ENCODE measurements at places on chromosomes 5 and 9.

DNA sequence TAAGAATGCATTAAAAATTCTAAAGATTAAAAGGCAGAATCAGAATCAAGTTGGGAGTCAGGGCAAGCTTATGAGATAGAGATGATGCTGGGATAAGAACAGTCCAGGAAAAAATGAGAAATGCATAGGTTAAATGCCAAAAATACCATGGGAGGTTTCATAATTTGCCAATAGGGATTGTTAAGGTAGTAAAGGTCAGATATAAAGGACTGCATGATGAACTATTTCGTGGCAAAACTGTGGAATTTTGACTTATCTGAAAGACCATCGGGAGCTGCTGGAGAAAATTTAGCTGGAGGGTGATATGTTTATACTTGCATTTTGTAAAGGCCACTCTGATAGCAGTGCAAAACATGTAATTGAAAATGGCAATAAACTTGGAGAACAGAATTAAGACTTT, 1872.8 kb upstream of the ACO1 start:
- no peak for DNase-seq

GRCh38 chr9:18726546-18726945, 252.6 kb downstream of the ADAMTSL1 start:
- no peak for DNase-seq

- no peak for DNase-seq
Observed at GRCh38 chr5:111299067-111299481, 74.9 kb downstream of the CAMK4 start.

DNA sequence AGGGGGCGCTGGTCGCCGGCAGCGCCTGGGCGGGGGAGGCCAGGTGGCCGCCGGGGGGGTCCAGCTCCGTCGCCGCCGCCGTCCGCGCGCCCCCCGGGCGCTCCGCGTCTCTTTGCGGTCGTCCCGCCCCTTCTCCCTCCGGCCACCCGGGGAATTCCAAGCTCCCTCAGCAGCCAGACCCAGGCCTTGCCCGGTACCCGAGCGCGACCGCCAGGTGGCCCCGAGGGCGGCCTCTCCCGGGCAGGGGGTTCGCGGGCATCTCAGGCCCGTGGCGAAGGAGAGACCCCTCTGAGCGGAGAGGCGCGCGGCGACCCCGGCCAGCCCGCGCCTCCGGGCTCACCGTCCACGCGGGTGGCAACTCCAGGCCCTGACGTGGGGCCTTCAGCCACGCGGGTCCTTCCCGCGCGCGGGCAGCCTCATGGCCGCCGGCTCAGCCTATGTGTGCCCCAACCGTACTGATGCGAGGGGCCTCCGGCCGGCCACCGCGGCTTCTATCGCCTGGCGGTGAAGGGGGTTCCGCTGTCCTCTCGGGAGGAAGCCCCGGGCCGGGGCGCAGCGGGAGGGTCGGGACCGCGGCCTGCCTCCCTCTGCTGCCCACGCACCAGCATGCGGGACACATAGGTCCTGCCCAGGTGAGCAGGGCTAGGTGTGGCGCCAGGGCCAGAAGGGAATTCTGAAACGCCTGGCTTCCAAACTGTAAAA, 529 bp upstream of the NRARP start:
- DNase-seq = no peak

DNA sequence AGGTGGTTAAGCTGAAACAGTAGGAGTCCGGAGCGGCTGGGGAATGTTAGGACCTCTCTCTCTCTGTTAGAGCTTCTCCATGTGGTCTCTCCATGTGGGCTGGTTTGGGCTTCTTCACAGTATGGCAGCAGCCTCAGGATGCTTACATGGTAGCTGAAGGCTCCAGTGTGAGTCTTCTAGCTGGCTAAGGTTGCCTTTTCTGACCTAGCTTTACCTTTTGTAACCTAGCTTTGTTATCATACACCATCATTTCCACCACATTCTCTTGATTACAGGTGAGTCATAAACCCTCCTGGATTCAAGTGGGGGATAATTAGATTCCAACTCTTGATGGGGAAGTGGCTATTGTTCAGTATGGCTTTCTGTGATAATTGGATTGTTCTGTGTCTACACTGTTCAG, 98.5 kb downstream of the MTREX start:
- DNase-seq = no peak

DNA sequence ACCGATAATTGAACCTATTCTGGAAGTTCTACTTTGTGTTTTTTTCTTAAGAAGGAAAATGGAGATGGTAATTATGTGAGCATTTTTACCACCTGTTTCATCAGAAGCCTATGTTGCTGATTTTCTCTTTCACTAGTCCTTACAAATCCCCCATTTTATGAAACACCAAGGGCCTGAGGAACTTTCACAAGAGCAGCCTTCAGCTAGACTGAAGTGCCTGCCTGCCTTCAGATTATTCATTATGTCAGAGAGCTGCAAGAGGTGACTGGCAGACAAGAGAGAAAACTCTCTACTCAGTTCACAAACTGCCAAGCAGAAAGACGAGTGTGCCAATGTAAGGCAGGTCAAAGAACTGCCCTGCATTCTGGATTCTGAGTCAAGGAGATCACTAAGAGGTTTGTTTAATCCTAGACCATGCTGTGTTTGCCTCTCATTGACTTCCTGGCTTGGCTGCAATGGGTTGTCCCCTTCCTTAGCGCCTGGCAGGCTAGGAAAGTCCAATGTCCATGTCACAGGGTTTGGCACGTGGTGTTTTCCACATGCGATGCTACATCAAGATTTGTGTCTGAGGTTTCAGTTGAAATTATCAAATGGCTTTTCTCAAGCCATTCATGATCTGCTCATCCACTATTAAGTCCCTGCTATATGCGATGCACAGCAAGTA, 143.3 kb downstream of the CDC42SE2 start:
- no peak for DNase-seq

GRCh38 chr9:136962163-136962562, 10.1 kb downstream of the LCN12 start:
- no peak for DNase-seq
